GM23248 (cell line): ENCODE measurements at places on chromosomes 7 and 10. TPM values are rescaled to one million over a fixed set of nuclear protein-coding genes. Genes with fewer than 3 reads are reported as not detected.

- H3K4me1 ChIP-seq = peaks cover 6% of the 10 kb centered on the region
- H3K36me3 ChIP-seq = no peaks in the 10 kb centered on the region
- no peak overlapping the region for H3K4me3 ChIP-seq
- peak; percentile 74 for DNase-seq
- no peaks in the 10 kb centered on the region for H3K27me3 ChIP-seq
- H3K27ac ChIP-seq = peak overlapping the region; percentile 60
Measured at GRCh38 chr7:104951546-104951945, 62.5 kb upstream of the KMT2E start.

DNA sequence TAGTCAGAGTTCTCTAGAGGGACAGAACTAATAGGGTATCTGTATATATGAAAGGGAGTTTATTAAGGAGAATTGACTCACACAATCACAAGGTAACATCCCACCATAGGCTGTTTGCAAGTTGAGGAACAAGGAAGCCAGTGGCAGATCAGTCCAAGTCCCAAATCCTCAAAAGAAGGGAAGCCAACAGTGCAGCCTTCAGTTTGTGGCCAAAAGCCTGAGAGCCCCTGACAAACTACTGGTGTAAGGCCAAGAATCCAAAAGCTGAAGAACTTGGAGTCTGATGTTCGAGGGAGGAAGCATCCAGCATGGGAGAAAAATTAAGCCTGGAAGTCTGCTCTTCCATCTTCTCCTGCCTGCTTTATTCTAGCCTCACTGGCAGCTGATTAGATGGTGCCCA lies 1107.2 kb upstream of the CELF2 start:
- DNase-seq = no peak
- H3K4me1 ChIP-seq = no peaks in the 10 kb centered on the region
- no peak overlapping the region for H3K27ac ChIP-seq
- H3K36me3 ChIP-seq = no peaks in the 10 kb centered on the region

NKX1-2 gene
- not detected in 2 replicates for total RNA-seq

DNA sequence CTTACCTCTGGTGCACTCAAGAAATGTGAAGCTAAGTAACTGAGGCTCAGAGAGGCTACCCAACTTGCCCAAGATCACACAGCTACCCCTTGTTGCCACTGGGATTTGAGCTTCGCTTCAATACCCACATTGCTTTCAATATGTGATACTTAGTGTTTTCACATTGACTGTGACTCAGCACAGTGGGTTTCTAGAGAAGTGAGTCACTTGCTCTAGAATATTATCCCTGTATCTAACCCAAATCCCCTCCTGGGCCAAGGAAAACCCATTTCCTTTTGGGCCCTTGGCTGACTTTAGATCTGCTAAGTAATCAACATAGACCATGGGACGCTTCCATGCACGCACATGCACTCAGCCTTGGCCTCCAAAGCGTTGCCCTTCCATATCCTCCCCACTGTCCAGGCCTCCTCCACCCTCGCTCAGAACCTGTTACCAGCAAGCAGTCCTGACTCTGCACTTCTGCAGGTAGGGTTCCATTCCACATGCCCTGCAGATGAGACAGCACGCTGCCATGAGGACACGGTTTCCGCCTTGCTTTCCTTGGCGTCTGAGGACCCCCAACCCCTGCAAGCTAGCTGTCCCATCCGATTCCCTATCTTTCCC lies 87.7 kb upstream of the CHST15 start:
- no peak for DNase-seq
- H3K27me3 ChIP-seq = no peaks in the 10 kb centered on the region
- no peaks in the 10 kb centered on the region for H3K4me1 ChIP-seq
- H3K27ac ChIP-seq = no peak overlapping the region

GRCh38 chr10:22481687-22482539 lies 136.6 kb downstream of the SPAG6 start:
- H3K36me3 ChIP-seq = no peaks in the 10 kb centered on the region
- H3K4me1 ChIP-seq = peaks cover 10% of the 10 kb centered on the region

DNA sequence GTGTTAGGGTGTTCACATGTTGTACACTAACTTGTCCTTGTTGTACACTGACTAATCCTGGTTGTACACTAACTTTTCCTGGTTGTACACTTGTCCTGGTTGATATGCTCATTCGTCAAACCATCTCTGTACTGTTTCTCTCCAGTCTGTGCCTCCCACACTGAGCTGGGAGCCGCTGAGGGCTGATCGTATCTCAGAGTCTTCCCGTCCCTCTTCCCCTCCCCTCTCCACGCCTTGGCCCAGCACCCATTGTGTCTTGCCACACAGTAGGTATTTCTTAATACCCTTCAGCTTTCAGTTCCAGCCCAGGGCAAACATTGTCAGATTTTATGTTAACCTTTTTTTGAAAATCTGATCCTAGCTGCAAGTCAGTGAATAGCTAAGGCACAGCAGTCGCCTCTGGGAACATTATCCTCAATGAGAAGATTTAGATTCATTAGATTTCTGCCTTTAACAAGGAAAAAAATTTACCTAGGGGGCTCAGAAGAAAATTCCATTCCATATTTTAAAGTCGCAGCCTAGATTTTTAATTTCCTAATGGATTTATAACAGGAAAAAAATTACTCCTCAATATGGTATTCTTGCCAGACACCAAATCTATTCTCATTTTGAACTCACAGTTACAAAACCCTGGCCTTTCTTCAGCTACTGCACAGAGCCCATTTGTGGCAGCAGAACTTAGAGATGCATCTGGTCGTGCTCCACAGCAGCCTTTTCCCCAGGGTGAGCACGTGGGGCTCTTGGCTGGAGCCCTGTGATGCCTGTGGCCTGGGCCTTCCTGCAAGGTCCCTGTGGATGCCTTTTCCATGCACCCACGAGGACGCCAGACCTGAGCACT lies 33.0 kb upstream of the CHST15 start:
- H3K36me3 ChIP-seq = no peaks in the 10 kb centered on the region
- H3K4me3 ChIP-seq = no peak overlapping the region
- no peak overlapping the region for H3K27ac ChIP-seq
- H3K27me3 ChIP-seq = no peaks in the 10 kb centered on the region

RP9 gene
- 3.9 and 9.5 TPM in 2 replicates for total RNA-seq

UTF1 gene
- not detected in 2 replicates for total RNA-seq

SPDYE9 gene
- not detected in 2 replicates for total RNA-seq

DNA sequence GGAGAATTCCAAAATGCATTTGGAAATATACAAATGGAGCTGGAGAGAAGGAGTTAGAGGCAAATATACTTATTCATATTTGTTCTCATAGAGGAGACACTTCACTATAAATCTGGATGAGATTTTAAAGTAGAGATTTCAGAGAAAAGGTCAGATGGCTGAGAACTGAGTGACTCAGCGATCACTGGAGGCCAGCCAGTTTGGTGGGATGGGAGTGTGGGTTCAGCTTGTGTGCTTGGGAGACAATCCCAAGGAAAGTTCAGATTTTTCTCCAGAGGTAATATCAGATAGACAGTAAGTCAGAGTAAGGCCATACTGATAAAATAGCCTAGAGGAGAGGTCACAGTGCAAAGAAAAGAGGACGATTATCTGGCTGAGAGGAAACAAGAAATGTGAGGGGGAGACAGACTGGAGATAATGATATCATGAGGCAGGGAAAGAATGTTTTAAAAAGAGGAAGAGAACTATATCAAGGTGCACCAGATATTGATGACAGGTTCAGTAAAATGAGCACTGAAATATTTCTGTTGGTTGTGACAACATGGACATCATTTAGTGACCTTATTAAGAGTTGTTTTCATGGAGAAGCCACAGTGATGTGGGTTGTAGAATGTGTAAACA lies 67.0 kb downstream of the MDFIC start:
- H3K4me1 ChIP-seq = peaks cover 29% of the 10 kb centered on the region
- no peaks in the 10 kb centered on the region for H3K36me3 ChIP-seq
- peak overlapping the region; percentile 38 for H3K27ac ChIP-seq
- no peaks in the 10 kb centered on the region for H3K27me3 ChIP-seq
- peak; percentile 71 for DNase-seq

DNA sequence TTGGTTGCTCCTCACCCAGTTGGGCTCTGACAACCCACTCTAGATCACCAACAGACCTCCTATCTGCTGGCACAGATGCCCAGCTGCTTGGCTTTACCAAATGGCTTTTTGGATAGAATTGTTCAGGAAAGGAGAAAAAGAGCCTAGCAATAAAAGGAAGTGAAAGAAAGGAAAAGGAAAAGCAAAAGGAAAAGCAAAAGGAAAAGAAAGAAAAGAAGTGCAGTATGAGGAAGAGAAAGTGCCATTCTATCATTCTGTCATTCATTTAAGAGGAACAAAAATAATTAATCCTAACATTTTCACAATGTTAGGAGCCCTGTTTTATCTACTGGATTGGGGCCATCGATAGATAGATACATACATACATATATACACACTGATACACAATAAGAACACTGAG lies 353.6 kb downstream of the THSD7A start:
- no peak overlapping the region for H3K27ac ChIP-seq
- H3K36me3 ChIP-seq = no peaks in the 10 kb centered on the region
- no peak for DNase-seq
- no peaks in the 10 kb centered on the region for H3K27me3 ChIP-seq
- no peak overlapping the region for H3K4me3 ChIP-seq

DNA sequence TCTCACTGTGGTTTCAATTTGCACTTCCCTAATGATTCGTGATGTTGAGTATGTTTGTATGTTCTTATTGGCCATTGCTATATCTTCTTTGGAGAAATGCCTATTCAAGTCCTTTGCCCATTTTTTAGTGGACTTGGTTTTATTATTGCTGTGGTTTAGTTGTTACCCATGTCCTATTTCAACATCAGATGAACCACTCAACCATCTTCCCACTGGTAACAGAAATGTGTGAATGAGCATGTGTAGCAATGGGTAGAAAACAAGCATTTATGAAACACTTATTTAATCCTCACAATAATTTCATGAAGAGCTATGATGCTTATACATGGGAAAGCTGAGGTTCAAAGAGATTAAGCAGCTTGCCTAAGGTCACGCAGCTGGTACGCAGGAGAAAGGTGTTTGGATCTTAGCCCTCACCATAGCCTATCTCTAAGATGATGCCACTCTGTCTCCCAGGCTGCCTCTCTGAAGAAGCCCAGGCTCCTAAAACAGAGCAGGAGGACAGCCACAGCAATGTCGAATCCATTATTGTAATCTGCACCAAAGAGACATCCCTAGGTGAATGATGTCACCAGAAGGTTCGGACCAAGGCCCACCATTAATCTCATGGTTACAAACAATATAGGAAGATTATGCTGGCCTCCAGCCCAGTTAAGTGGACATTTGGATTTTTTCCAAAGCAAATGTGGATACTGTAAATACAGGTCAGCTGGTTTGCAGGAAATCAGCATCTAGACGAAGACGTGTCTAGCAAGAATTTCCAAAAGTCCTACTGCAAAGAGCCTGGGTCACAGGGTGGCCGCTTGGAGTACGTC lies 447.6 kb upstream of the ZMIZ1 start:
- H3K27ac ChIP-seq = no peak overlapping the region
- peaks cover 17% of the 10 kb centered on the region for H3K27me3 ChIP-seq
- peaks cover 14% of the 10 kb centered on the region for H3K4me1 ChIP-seq
- DNase-seq = no peak
- H3K4me3 ChIP-seq = no peak overlapping the region

GRCh38 chr7:155951554-155952158 lies 139.4 kb upstream of the SHH start:
- no peaks in the 10 kb centered on the region for H3K36me3 ChIP-seq
- no peak overlapping the region for H3K4me3 ChIP-seq
- H3K27ac ChIP-seq = no peak overlapping the region
- no peaks in the 10 kb centered on the region for H3K4me1 ChIP-seq
- peak; percentile 16 for DNase-seq
- no peaks in the 10 kb centered on the region for H3K27me3 ChIP-seq

NCF1 gene
- total RNA-seq = not detected in 2 replicates

UNCX gene
- total RNA-seq = not detected in 2 replicates

DNA sequence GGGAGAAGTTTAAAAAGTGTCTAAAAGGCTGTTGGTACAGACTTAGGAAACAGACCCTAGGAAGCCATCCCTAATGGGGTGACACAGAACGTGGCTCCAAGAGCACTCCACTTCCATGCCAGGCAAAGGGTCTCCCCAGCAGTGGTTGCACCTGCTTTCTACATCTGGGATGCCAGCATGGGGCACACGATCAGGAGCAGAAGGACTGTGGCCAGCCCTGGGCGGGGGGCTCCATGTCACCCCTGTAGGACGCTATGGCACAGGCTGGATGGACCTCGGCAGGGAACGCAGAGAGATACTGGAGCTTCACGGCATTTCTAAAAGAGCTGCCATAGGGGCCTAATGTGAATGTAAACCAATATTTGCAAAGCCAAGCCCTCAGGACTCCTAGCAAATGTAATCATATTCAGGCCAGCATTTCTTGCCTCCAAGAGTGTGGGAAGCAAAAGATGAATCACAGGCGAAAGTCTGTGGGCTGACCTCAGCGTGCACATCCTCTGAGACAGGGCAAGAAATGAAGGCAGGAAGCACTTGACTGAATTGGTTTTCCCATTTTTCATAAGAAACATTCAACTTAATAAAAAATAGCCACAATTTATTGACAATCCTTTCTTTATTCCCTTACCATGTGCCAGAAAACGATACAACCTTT lies 93.9 kb downstream of the ATXN7L1 start:
- DNase-seq = peak; percentile 95
- peak overlapping the region; percentile 62 for H3K27ac ChIP-seq
- H3K4me1 ChIP-seq = peaks cover 20% of the 10 kb centered on the region
- H3K27me3 ChIP-seq = no peaks in the 10 kb centered on the region
- H3K36me3 ChIP-seq = no peaks in the 10 kb centered on the region
